ENCODE measurements at places on chromosomes 5 and 9.

DNA sequence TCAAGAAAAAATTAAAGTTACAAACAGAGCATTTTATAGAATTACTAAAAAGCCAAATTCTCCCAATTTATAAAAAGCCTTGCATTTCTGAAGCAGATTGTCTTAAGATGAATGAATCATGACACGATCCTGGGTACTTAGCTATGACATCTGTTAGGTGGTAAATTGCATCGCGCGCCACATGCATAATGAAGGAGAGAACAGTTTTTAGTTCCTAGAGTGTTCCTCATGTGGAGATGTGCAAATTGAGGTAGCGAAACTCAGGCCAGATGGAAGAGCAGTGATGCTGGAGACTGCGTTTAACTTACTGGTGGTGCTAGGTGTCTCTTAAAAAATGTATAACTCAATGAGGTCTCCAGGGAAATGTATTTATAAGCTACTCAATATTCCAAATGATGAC lies 516.1 kb downstream of the EFNA5 start:
- H3K36me3 ChIP-seq: no peaks in the 10 kb centered on the region
- H3K27ac ChIP-seq: no peak overlapping the region
- H3K4me1 ChIP-seq: no peaks in the 10 kb centered on the region
- no peak overlapping the region for H3K4me3 ChIP-seq

GRCh38 chr9:68585034-68585761 lies 44.5 kb upstream of the TMEM252 start:
- no peaks in the 10 kb centered on the region for H3K36me3 ChIP-seq
- H3K27ac ChIP-seq: no peak overlapping the region
- no peak overlapping the region for H3K4me3 ChIP-seq
- H3K4me1 ChIP-seq: no peaks in the 10 kb centered on the region

GRCh38 chr9:18825656-18826170 lies 207.3 kb downstream of the SAXO1 start:
- H3K36me3 ChIP-seq: no peaks in the 10 kb centered on the region
- DNase-seq: no peak
- no peak overlapping the region for H3K27ac ChIP-seq
- no peaks in the 10 kb centered on the region for H3K27me3 ChIP-seq
- H3K4me3 ChIP-seq: no peak overlapping the region

- DNase-seq: no peak
- no peaks in the 10 kb centered on the region for H3K4me1 ChIP-seq
- no peaks in the 10 kb centered on the region for H3K36me3 ChIP-seq
- H3K27ac ChIP-seq: no peak overlapping the region
These were observed 135.1 kb downstream of the KIF4B start for GRCh38 chr5:155148694-155149093.

DNA sequence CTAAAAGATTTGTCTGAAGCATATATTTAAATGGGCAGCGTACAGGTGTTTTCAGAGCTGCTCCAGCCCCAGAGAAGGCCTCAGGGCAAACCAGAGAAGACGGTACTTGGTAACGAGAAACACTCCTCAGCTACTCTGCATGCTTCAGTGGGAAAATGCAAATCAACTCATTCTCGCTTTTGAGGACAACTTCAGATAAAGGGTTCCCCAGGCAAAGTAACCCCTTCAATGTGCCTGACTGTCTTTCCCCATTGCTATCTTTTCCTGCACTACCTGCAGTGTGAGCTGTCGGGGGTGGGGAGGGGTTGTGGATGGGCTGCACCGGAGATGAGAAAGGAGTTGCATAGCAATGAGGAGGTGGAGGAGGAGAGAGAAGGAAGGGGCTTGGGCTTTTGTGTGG lies 339.7 kb upstream of the CLINT1 start:
- H3K27ac ChIP-seq: no peak overlapping the region
- H3K4me3 ChIP-seq: no peak overlapping the region
- H3K27me3 ChIP-seq: peaks cover 5% of the 10 kb centered on the region
- H3K36me3 ChIP-seq: peaks cover 2% of the 10 kb centered on the region
- no peaks in the 10 kb centered on the region for H3K4me1 ChIP-seq

DNA sequence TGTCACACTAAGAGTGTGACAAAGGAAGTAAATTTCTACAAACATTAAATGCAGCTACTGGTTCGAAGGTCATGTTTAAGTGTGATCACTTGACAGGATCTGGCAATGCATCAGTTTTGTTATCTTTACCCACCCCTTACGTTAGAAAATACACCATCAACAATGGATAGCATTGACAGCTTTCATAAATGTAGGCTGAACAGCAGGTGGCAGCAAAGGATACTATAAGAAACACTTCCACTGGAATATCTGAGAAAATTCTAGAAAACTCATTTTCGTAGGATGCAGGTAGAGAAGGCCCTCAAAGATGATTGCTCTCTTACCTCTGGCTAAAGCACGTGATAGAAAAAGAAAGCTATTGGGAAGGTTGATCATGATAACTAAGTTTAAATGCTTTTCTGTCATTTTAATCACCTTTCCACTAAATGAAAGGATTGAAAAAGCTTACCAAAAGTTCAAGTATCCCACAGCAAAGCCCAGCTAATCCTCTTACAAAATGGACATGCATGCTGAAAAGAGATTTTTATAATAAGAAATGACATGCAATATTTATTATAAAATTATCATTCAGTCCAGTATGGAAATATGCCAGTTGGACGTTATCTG lies 292.5 kb downstream of the PARP8 start:
- no peak overlapping the region for H3K27ac ChIP-seq
- H3K4me1 ChIP-seq: peaks cover 10% of the 10 kb centered on the region
- H3K27me3 ChIP-seq: peaks cover 72% of the 10 kb centered on the region
- no peaks in the 10 kb centered on the region for H3K36me3 ChIP-seq
- no peak for DNase-seq

DNA sequence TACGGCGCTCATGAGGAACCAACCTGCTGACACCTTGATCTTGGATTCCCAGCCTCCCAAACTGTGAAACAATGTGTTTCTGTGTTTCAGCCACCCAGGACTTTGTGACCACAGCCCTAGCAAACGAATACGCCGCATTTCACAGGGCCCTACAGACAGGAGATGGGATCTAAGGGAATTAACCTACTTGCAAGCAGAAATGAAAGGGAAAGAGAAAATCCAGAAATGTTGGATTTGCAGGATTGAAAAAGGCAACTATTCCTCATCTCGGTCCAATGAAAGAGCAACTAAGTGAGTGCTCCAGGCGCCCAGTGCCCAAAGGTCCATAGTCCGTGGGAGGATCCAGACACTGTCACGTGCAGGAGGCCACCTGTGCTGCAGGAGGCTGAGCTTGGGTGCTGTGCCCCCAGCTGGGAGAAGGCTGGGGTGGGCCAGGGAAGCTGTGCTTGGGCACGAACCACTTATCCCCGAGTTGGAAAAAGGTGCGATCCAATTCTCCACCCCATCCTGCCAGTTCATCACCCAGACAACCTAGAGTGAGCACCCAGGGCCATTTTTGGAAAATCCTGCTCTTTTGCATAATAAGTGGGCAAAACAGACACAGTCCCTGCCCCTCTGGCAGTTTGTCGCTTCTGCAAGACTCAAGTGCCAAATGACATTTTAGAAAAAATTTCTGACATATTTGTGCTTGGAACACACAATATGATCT lies 177.9 kb downstream of the C9orf50 start:
- H3K27ac ChIP-seq: no peak overlapping the region
- DNase-seq: no peak
- H3K27me3 ChIP-seq: peaks cover 26% of the 10 kb centered on the region
- H3K4me1 ChIP-seq: peaks cover 23% of the 10 kb centered on the region

- H3K27me3 ChIP-seq: no peaks in the 10 kb centered on the region
- no peak for DNase-seq
- no peak overlapping the region for H3K27ac ChIP-seq
- no peaks in the 10 kb centered on the region for H3K4me1 ChIP-seq
- H3K36me3 ChIP-seq: no peaks in the 10 kb centered on the region
These were observed 621.9 kb downstream of the DTWD2 start for GRCh38 chr5:118366429-118366828.

GRCh38 chr9:26892251-26893029 lies at the start of gene CAAP1:
Gene CAAP1 (minus strand): TSS chr9:26892802. CDS start chr9:26892715, 87 bp downstream.
- H3K4me1 ChIP-seq: peaks cover 34% of the 10 kb centered on the region
- peaks cover 15% of the 10 kb centered on the region for H3K36me3 ChIP-seq
- H3K4me3 ChIP-seq: peak within 1 kb of the TSS; percentile 100
- no peaks in the 10 kb centered on the region for H3K27me3 ChIP-seq
- peak; percentile 87 for DNase-seq

- no peaks in the 10 kb centered on the region for H3K27me3 ChIP-seq
- peak overlapping the region; percentile 51 for H3K4me3 ChIP-seq
- peak overlapping the region; percentile 89 for H3K27ac ChIP-seq
- peaks cover 51% of the 10 kb centered on the region for H3K4me1 ChIP-seq
- peaks cover 14% of the 10 kb centered on the region for H3K36me3 ChIP-seq
These were observed 5.3 kb downstream of the SLC25A25 start for GRCh38 chr9:128073253-128073886.

GRCh38 chr5:6704361-6704851 lies 8.8 kb upstream of the TENT4A start:
- no peak for DNase-seq
- no peaks in the 10 kb centered on the region for H3K4me1 ChIP-seq
- H3K27me3 ChIP-seq: peaks cover 42% of the 10 kb centered on the region
- no peak overlapping the region for H3K4me3 ChIP-seq

GRCh38 chr9:14532456-14533115 lies 160.6 kb downstream of the ZDHHC21 start:
- H3K4me3 ChIP-seq: no peak overlapping the region
- DNase-seq: no peak
- no peaks in the 10 kb centered on the region for H3K4me1 ChIP-seq
- peaks cover 20% of the 10 kb centered on the region for H3K27me3 ChIP-seq
- H3K27ac ChIP-seq: no peak overlapping the region

GRCh38 chr5:166369346-166369745 lies 1922.1 kb upstream of the WWC1 start:
- no peak overlapping the region for H3K27ac ChIP-seq
- no peaks in the 10 kb centered on the region for H3K4me1 ChIP-seq
- H3K36me3 ChIP-seq: no peaks in the 10 kb centered on the region
- DNase-seq: no peak
- no peaks in the 10 kb centered on the region for H3K27me3 ChIP-seq

- H3K4me1 ChIP-seq: peaks cover 6% of the 10 kb centered on the region
- no peak overlapping the region for H3K27ac ChIP-seq
- no peak overlapping the region for H3K4me3 ChIP-seq
- DNase-seq: no peak
- H3K27me3 ChIP-seq: peaks cover 15% of the 10 kb centered on the region
- peaks cover 3% of the 10 kb centered on the region for H3K36me3 ChIP-seq
These were observed 168.3 kb downstream of the COL23A1 start for GRCh38 chr5:178421699-178422399.

GRCh38 chr5:16552666-16553343 lies 64.0 kb downstream of the RETREG1 start:
- no peaks in the 10 kb centered on the region for H3K27me3 ChIP-seq
- no peak overlapping the region for H3K4me3 ChIP-seq
- no peak overlapping the region for H3K27ac ChIP-seq
- peak; percentile 5 for DNase-seq

DNA sequence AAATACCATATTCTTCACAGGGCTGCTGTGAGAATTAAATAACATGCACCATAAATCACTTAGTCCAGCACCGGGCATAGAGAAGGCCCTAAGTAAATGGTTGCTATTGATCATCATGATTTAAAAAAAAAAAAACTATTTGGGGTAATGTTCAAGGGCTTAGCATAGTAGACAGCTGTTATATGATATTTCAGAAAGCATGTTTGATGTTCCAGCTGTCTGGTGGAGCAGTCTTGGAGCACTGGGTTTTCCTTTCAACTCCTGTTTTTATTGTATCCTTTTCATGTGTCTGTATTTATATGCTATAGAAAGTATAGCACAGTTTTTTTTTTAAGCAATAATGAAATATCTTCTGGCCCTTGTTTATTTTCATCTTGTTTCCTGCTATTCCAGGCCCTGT lies 28.0 kb upstream of the TOMM5 start:
- no peaks in the 10 kb centered on the region for H3K4me1 ChIP-seq
- no peak for DNase-seq
- no peak overlapping the region for H3K4me3 ChIP-seq
- no peaks in the 10 kb centered on the region for H3K27me3 ChIP-seq

GRCh38 chr5:55969956-55970355 lies 24.8 kb downstream of the IL6ST start:
- H3K36me3 ChIP-seq: peaks cover 48% of the 10 kb centered on the region
- no peak overlapping the region for H3K4me3 ChIP-seq
- H3K27me3 ChIP-seq: no peaks in the 10 kb centered on the region
- peaks cover 5% of the 10 kb centered on the region for H3K4me1 ChIP-seq
- no peak for DNase-seq
- H3K27ac ChIP-seq: no peak overlapping the region

DNA sequence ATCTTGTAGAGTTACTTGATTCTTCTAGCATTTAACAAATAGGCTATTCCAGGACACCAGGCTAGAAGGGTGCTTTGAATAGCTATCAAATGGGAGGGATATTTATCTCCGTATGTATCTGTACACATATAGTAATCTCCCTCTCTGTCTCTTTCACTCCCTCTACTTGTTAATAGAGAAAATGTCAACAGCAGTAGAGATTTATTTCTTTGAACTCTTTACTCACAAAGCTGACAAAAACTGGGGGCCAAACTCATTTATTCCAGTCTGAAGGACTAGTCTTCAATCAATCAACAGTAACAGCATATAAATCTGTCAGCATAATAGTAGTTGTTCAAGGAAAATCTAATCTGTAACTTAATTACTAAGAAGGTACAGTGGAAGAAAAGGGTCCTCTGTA lies 78.2 kb upstream of the FER start:
- no peak overlapping the region for H3K27ac ChIP-seq
- DNase-seq: no peak
- no peak overlapping the region for H3K4me3 ChIP-seq
- no peaks in the 10 kb centered on the region for H3K4me1 ChIP-seq
- H3K27me3 ChIP-seq: peaks cover 20% of the 10 kb centered on the region

GRCh38 chr5:44887722-44888121 lies 79.0 kb downstream of the MRPS30 start:
- H3K4me3 ChIP-seq: no peak overlapping the region
- H3K4me1 ChIP-seq: no peaks in the 10 kb centered on the region
- no peaks in the 10 kb centered on the region for H3K27me3 ChIP-seq
- no peak overlapping the region for H3K27ac ChIP-seq
- no peak for DNase-seq

DNA sequence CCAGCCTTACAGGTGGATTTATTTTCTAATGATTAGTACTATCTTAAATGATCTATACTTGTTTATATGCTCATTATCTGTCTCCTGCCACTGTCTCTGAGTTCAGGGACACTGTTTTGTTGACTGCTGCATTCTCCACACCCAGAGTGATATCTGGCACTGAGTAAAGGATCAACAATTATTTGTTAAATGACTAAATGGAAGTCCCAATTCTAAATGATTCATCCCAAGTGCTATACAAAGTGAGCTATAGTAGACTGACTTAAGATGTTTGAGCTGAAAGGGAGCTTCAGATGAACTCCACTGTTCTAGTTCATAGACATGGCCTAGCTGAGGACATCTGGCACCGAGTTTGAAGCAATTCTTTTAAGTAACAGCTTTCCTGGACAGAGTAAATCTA lies 40.5 kb downstream of the ITGA2 start:
- H3K4me3 ChIP-seq: no peak overlapping the region
- no peak overlapping the region for H3K27ac ChIP-seq
- H3K36me3 ChIP-seq: no peaks in the 10 kb centered on the region
- no peaks in the 10 kb centered on the region for H3K27me3 ChIP-seq
- no peaks in the 10 kb centered on the region for H3K4me1 ChIP-seq

GRCh38 chr5:55694152-55694830 lies 17.8 kb downstream of the SLC38A9 start:
- peaks cover 11% of the 10 kb centered on the region for H3K36me3 ChIP-seq
- DNase-seq: no peak
- no peaks in the 10 kb centered on the region for H3K27me3 ChIP-seq
- H3K4me3 ChIP-seq: no peak overlapping the region

All from effector memory CD8-positive, alpha-beta T cell (primary cell).